ENCODE measurements at places on chromosomes 12 and 14.
A peak's percentile ranks its signal among the peaks of the same experiment; 100 is the strongest.

- no peak for DNase-seq
These were observed 33.6 kb upstream of the CRY1 start for GRCh38 chr12:107126796-107127481.

DNA sequence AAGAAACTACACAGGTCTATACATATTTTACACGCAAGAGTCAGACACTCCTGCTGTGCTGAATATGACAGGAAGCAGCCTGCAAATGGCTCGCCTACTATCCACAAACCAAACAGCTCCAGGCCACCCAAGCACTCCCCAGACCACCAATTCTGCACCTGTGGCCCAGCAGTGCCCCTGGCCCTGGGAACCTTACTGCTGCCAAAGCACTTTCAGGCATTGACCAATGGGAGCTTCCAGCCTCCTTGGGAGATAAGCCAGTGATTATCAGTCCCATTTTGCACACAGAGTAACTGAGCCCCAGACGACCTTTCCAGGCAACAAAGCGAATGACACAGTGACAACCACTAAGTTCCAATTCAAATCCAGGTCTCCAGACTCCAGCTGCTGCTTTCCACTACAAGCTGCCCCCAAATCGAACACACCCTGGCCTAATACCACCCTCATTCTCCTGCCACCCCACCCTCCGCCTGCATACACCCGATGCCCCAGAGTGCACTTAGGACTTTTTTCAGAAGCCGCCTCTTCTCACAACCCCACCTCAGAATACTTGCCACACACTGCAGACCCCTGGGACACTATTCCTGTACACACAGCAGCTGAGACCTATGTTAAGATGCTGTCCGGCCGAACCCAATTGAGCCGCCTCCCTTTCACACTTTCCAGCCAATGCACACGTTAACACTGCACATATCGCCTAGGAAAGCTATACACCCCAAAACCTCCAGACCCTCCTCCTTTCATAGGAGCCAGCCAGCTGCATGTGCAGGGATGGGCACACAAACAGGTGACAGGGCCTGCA lies 126.1 kb upstream of the PRMT8 start:
- DNase-seq: no peak

GRCh38 chr14:54695196-54695595 lies 128.3 kb downstream of the SAMD4A start:
- no peak for DNase-seq

DNA sequence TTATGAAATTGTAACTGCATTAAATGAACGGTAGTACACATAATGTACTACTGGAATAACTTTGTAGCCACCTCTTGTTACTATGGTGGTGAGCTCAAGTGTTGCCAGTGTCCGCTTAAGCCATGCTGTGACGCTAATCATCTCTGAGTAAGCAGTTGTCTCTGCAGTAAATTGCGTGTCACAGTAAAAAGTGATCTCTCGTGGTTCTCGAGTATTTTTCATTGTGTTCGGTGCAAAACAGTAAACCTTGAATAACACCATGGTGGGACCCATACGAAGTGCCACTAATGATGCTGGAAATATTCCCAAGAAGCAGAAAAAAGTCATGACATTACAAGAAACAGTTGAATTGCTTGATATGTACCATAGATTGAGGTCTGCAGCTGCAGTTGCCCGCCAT lies 524.8 kb downstream of the SOX5 start:
- DNase-seq: no peak

DNA sequence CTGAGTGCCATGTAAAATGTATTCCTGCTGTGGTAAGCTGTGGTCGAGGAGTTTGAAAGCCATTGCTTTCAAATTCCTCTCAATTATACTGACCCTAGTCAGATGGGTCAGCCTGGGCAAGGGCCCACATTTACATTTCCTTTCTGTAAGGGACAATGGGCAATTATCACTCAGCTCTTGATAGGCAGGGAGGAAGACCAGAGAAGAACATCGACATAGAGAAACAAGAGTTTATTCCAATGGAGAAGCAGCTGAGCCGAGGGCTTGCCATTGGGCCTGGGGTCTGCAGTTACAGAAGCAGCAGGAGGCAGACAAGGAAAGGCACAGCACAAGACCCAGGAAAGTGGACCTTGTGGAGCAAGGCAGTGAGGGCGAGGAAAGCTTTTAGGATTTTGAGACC lies 9.7 kb downstream of the NRIP2 start:
- DNase-seq: no peak

DNA sequence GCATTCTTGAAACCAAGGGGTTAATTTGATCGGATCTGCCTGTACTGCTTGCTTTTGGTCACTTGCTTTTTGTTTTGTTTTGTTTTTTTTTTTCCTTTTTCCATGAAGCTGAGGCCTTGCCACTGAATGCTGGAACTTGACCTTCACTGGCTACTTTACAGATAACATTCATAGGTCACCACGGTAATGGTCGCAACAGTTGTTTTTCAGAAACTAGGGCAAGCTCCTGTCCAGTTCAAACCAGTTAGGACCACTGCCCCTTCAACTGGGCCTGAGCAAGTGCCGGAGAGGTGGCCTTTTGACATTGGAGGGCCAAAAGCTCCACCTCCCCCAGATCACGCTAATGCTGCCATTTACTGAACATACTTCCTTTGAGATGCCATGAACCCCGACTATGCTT lies 147.6 kb downstream of the FOXN3 start:
- no peak for DNase-seq

- DNase-seq: no peak
These were observed 321.9 kb upstream of the RTL1 start for GRCh38 chr14:101225157-101226152.

DNA sequence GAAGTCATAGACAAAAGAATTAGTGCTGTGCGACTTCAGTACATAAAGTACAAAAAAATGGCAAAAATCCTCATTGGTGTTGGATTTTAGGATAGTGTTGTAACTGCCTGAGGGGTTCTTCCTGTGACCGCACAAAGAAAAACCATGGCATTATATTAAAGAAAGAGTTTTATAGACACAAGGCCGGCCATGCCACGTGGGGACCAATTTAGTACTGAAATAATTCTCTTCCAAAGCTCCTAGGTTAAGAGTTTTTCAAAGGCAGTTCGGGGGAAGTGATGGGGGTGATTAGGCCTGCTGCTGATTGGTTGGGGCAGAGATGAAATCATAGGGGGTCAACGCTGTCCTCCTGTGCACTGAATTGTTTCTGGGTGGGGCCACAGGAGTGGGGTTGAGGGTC lies 150.9 kb upstream of the EEA1 start:
- no peak for DNase-seq

DNA sequence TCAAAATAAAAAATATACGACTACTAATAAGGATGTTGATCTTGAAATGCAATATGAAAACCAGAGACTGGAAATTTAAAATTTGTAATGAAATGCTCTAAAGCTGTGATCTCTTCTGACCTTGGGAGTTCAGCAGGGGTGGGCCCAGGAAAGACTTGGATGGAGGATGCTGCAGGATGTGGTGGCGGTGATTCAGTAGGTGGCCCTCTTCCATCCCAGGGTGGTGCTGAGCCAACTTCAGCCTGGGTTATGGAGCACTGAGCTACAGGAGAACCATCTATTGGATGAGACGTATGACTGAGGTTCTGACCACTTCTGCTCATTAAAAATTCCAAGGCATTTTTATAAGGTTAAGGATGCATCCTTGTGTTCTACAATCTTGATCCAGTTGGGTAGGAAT lies 6.9 kb upstream of the PDE3A start:
- no peak for DNase-seq

GRCh38 chr12:47833591-47834012 lies 13.9 kb upstream of the HDAC7 start:
- DNase-seq: no peak

DNA sequence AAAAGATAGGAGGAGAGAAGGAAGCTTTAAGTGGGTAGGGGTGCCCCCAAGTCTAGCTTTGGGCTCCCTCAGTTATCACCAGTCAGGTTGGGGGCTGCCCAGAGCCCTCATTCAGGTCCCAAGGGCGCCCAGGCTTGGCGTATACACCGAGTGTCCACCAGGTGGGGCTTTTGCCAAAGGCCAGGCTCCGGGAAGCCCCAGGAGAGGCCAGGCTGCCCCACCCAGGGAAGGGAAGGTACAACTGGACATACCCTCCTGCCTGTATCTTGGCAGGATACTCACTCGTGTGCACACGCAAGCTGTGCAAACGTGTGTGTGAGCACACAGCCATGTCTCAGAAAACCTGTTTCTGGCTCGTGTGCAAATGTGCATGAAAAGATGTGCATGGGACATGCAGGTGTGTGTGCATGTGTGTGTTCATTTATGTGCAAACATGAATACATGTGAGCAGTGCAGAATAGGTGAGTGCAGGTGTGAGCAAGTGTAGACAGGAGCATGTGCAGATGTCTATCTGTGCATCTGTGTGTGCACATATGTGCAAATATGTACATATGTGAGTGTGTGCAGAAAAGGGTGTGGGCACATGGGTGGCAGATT lies 103.9 kb upstream of the MYL2 start:
- peak; percentile 28 for DNase-seq

- DNase-seq: no peak
These were observed 133.6 kb downstream of the TTLL5 start for GRCh38 chr14:75794615-75795038.

DNA sequence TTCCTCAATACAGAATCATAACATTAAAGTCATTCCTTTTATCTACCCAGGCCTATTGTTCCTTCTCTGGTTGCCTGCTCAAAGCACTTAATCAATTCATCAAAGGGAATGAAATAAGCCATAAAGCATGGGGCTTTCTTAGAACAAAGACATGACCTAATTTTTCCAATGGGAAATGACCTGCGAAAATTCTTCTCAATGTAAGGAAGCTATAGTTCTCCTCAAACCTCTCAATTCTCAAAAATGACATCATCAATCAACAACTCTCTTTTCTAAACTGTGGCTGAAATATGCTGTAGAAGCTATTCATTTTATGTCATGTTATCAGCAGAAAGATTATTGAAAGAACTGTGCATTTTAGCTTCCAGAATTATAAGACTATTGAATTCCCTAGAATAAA lies 116.0 kb upstream of the PTPRR start:
- no peak for DNase-seq

DNA sequence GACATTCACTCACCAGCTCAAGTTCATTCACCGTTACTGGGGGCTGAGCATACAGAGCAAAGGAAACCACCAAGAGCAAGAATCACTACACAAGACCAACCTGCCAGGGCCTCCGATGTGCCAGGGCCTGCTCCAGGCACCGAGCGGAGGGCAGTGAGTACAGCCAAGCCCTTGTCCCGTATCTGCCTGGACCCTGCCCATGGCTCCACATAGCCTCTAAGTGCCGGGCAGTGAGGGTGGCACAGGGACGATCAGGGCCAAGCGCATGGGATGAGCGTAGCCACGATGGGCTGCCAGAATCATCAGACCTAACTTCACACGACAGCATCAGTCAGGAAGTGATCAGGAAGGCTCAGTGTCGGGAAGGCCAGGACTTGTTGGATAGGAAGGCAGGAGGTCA lies 199.6 kb downstream of the BCL11B start:
- no peak for DNase-seq

DNA sequence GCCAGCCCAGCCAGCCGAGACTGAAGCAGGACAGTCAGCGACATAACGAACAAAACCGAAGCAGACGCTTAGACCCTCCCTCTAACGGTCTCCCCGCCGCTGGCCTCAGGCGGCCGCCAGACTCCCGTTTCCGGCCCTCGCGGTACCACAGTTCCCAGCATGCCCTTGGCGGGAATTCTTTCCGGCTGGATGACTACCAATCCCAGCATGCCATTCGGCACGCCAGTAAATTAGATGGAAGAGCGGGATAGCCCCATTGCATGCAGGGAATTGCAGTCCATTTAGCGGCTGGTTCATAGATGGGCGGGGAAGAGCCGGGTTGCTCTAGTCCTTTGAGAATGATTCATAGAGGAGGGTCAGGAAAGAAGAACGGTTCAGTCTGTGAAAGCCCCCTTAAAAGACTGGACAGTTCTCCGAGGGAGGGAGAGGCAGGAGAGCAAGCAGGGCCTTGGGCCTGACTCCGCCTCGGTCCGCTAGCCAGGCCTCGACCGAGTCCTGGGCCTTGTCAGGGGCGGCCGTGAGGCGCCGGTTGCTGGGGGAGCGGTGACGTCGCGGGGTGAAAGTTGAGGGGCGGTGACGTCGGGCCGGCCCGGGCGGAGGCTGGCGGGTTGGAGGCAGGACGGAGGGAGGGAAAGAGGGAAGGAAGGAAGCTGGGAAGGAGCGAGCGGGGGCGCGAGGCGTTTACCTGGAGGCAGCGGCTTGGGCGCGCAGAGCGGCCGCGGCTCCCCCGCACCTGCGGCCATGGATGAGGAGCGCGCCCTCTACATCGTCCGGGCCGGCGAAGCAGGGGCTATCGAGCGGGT lies at the start of gene RIC8B:
TSS of gene RIC8B (plus strand) at position 678 of the 803 bp plus-strand sequence. CDS start at position 742, 64 bp downstream.
- peak; percentile 71 for DNase-seq

- DNase-seq: no peak
These were observed 191.4 kb downstream of the TTC7B start for GRCh38 chr14:90624732-90625400.

DNA sequence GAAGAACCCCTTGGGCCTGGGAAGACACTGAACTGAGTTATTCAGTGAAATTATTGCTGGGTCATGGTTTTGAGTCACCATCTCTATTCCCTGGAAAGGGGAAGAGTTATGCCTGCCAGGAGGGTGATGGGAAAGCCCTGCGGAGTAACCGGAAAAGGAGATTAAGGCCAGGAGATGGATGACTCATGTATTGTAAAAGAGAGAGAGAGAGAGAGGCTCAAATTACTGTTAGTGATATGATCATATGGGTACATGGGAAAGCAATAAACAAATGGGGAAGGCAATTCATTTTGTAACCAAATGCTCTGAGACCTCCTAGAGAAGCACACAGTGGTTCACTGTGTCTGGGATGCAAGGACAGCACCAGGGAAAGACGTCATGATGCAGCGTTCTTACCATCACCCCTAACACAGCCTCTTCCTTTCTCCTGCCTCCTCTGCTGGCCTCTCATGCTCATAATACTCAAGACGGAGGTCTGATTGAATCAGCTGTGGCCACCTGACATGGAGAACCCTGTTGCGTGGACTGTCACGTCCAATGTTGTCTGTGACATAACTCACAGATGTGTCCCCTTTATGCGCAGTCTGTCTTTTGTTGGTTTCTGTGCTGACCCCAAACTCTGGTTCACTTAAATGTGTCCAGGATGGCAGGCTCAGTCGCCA lies 243.7 kb downstream of the TMEM132D start:
- DNase-seq: no peak

DNA sequence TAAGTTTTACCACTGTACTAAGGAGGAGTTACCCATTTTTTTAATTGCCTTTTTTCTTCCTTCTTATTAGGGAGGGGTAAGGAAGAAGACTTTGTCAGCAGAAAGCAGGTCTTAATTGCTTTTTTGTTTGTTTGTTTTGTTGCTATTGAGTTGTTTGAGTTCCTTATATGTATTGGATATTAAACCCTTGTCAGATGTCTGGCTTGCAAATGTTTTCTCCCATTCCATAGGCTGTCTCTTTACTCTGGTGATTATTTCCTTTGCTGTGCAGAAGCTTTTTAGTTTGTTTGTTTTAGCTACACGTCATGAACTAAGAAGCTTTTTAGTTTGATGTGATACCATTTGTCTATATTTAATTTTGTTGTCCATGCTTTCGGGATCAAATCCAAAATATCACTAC lies 13.3 kb downstream of the SPIC start:
- no peak for DNase-seq

DNA sequence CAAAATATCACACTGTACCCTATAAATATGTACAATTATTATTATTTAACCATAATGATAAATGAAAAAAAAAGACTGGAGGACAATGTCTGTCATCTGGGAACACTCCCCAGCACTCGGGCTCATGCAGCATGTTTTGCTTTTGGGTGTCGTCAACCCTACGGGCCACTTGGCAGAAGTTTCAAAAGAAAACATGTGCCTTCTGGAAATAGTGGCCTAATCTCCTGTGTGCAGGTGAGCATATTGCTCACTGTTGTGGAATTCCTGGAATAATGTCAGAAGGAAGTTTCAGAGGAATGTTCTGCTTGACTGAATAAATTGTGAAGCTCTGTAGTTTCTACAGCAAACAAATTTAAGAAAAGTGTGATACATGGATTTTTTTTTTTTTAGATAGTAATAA lies 298.3 kb downstream of the SSPN start:
- no peak for DNase-seq
